Activated naive CD8-positive, alpha-beta T cell treated with anti-CD3 and anti-CD28 coated beads, Interleukin-2, amount 10 ng/mL, durations not matched to agents 7 days and 5 days (primary cell): ENCODE measurements at places on chromosomes 6 and 20. TPM values are rescaled to one million over a fixed set of nuclear protein-coding genes. Genes with fewer than 3 reads are reported as not detected.

DNA sequence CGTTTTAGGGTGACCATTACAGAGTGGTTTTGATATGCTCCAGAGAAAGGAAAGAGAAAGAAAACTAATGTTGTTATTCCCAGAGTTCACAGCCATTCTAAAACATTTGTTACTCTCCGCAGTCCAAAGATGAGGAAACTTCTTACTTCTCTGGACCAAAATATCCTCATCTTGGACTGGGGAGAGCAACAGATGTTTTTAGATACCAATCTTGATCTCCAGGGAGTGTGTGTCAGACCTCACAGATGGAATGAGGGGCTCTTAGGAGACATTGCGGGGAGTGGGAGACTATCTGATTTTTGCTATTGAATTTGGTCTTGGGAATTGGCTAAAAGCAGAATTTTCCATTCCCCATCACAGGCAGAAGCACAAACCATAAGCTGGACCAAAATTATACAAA, 110.8 kb downstream of the TNFAIP3 start:
- DNase-seq = no peak

- no peak for DNase-seq
Observed at GRCh38 chr6:76166297-76166696, 93.8 kb upstream of the IMPG1 start.

Gene GPLD1
- total RNA-seq = 0.34 TPM

Gene HAO1
- total RNA-seq = not detected

DNA sequence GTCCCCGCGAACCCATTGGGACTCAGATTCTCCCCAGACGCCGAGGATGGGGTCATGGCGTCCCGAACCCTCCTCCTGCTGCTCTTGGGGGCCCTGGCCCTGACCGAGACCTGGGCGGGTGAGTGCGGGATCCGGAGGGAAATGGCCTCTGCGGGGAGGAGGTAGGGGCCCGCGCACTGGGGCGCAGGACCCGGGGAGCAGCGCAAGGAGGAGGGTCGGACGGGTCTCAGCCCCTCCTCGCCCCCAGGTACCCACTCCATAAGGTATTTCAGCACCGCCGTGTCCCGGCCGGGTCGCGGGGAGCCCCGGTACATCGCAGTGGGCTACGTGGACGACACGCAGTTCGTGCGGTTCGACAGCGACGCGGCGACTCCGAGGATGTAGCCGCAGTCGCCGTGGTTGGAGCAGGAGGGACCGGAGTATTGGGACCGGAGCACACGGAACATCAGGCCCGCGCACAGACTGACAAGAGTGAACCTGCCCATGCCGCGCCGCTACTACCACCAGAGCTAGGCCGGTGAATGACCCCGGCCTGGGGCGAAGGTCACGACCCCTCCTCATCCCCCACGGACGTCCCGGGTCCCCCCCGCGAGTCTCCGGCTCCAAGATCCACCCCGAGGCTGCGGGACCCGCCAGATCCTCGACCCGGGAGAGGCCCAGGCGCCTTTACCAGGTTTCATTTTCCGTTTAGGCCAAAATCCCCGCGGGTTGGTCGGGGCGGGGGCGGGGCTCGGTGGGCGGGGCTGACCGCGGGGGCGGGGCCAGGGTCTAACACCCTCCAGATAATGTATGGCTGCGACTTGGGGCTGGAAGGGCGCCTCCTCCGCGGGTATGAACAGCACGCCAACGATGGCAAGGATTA, 15.7 kb upstream of the HLA-A start:
- DNase-seq = peak; percentile 65

Gene OR5V1
- not detected for total RNA-seq

Gene FUT9
- total RNA-seq = not detected

Gene PRL
- not detected for total RNA-seq

DNA sequence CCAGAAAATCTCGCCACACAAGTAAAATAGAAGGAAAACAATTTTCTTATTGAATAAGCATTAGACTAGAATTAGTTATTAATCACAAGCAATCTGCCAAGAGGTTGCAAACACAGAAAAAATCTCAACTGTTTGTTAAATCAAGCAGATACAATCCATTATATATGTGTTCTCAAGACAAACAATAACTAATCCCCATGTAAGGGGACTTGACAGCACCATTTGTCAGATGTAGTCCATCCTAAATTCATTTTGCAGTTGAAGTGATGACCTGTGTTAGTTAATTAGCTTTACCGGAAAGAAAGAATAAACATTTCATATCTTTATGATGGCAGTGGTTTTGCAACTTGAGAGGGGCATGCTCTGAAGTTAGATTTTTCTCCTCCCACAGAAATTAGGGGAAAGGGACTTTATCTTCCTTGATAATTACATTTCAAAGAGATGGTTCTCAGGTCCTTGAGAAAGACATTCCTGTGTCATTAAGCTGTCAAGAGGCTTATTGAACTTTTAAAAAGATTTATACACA, 1588.0 kb downstream of the GRIK2 start:
- DNase-seq = no peak

Gene PRSS16
- 0.86 TPM for total RNA-seq

GRCh38 chr20:32752458-32753250, 9.4 kb upstream of the COMMD7 start:
- no peak for DNase-seq

Gene WFDC2
- not detected for total RNA-seq

GRCh38 chr6:18209539-18210197, 54.4 kb downstream of the KDM1B start:
- DNase-seq = no peak

Gene PDCD2
- total RNA-seq = 74.9 TPM

- DNase-seq = no peak
Observed at GRCh38 chr6:20186981-20187380, 25.3 kb downstream of the MBOAT1 start.

GRCh38 chr6:148431413-148431812, 88.8 kb downstream of the SASH1 start:
- no peak for DNase-seq

- no peak for DNase-seq
Observed at GRCh38 chr20:4876731-4877130, 124.6 kb downstream of the SLC23A2 start.

DNA sequence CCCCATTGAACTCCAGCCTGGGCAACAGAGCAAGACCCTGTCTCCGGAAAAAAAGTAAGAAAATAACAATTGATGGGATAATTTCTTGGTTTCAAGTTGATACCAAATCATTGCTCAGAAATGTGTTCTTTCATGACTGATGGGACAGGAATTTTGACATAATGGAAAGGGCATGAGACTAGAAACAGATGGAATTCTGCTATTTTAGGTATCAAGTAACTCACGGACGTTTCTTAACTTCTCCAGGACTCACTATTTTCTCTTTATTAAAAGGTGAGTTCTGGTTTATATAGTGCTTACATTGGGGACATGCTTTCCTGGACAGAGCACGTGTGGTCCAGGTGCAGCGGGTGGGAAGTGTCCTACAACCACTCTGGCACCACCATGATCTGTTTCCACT, 6.0 kb upstream of the DSP start:
- no peak for DNase-seq

Gene CNR1
- total RNA-seq = not detected
